ENCODE measurements at places on chromosomes 12 and 14.
A peak's percentile ranks its signal among the peaks of the same experiment; 100 is the strongest.

DNA sequence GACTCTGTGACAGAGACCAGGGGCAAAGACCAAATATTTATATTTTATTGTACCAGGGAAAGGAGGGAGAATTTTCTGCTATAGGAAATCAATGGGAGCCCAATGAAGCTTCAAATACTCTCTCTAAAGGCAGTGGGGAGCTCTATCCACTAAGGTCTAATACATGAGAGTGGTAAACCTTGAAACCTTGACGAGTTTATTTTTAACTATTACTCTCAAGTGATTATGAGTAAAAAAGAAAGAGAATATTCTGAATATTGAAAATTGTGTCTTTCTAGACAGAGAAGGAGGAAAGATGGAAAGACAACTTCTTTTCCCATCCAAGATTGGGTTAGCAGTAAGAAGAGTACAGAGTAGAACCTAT lies 1722.1 kb upstream of the SEL1L start:
- DNase-seq = no peak

GRCh38 chr14:39472078-39472477 lies 39.8 kb upstream of the FBXO33 start:
- DNase-seq = no peak

DNA sequence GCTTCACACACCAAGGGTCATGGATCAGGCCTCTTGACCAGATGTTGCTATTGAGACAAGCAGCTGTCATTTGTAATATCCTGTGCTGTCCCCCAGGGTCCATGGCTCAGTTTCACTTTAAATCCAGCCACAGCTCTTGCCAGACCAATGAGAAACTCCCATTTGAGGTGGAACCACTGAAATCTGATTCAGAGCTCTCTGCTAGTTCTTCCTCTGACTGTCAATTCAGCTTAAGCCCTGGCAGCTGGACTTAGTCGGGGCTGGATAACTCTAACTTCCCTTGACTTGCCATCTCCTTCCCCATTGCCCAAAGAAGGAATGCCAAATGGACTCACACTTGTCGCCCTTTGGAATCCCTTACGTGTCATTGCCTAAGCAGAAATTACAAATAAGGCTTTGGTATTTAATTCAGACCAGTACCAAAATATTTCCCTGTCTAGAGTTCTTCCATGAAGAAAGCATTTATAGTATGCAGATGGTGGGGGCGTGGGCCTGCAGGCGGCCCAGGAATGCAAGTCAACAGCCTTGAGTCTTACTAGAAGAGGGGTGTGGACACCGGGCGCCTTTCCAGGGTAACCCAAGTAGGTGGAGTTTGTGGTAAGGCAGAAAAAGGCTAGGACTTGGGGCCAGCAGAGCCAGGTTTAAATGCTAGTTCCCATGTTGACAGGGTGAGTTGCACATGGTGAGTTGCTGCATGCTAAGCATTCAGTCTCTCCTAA lies 96.9 kb upstream of the TMPO start:
- no peak for DNase-seq

DNA sequence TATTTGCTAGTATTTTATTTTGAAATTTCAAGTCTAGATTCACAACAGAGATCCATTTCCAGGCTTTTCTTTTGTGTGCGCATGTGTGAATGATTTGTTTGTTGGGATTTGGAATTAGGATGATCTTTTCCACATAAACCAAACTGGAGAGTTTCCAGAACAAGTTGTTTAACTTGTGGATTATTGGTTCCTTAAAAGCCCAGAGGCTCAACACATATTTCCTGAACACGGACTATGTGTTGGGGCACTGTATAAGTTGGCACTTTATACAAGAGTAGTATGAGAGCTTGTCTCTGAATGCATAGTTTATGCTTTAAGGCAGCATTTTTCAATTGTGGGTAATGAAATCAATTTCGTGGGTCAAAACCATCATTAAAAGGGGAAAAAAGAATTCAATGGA lies 67.3 kb upstream of the FUT8 start:
- no peak for DNase-seq

- peak; percentile 28 for DNase-seq
Observed at GRCh38 chr12:102197789-102198188, at the start of gene PMCH. Gene PMCH (minus strand): TSS chr12:102197833. CDS start chr12:102197770, 63 bp downstream.

- no peak for DNase-seq
Observed at GRCh38 chr12:87107766-87108165, 851.6 kb upstream of the MGAT4C start.

DNA sequence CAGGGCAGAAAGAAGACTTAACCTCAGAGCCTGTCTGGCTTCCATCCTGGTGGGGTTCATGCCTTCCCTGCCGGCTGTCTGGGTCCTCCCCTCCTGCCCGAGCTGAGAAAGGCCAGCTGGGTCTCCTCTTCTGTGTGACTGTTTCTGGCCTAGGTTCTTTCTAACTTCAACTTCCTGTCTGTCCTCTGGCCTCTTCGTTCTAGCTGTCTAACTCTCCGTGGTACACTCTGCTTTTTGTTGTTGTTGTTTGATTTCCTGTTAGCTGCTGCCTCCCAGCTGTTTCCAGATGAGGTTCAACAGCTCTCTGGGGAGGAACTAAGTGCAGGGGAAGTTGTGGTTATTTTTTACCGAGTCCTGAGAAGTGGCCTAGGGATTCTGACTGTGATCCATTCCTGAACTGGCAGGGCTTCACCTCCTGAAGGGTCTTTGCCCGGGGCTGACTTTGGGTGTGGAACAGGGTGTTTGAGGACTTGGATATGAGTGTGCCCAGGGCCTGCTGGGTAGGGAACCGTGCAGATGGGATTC lies 3.2 kb downstream of the MLXIP start:
- no peak for DNase-seq

DNA sequence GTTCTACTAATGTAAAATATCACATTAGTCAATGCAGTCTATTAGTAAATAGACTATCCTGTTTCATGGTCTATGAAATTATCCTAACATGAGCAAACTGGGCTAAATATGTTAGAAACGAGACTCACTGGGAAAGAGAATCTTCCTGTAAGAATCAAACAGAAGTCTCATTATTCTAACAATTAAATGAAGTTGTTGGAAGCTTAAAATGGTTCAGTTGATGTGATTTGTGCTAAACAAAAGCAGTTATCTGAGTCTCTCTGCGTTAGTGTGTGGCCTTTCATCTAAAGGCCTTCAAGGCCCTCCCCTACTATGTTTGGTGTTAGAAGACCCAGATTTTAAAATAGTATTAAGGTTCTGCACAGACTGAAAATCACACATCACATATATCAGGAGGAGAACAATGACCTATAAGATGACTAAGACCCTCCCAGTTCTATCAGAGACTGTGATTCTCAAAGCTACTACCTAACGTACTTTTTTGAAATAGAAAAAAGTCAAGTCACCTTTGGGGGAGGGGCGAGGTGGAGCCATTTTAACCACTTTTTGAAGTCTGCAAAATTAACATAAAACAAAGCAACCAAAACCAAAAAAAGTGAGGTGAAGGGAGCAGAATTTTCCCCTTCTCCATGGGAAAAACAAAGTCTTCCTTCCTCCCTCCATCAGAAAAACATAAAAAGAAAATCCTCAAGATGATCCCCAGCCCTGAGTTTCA lies 82.3 kb downstream of the DENND5B start:
- no peak for DNase-seq

DNA sequence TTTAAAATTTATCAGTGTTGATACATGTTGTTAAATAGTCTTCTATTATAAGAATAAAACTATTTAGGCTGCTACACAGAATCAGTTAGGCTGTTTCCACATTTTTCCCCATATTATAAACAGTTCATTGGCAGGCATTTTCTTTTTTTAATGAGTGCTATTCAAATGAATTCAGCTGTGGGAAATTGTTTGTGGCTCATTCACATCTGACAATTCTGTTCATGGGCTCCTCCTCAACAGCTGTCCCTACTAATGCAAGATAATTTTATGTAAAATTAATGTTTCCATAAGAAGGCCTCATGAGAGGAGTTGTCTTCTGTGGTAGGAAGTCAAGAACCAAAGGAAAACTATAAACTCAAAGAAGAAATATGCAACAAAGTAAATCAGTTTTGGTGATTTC lies 218.0 kb downstream of the PPFIA2 start:
- no peak for DNase-seq

DNA sequence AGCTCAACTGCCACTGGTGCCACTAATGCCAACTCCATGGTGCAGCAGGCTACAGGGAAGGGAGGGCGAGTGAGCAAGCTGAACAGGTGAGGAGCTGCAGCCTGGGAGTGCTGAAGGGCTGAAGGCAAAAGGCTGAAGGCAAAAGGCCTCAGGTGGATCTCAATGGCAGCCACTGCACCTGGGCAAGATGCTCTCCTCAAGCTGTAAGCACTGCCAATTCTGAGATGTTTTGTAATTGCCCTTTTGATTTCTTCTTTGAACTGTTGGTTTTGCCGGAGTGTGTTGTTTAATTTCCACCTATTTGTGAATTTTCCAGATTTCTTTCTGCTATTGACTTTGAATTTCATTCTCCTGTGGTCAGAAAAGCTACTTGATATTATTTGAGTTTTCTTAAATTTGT lies 97.6 kb downstream of the PIK3C2G start:
- DNase-seq = peak; percentile 19

DNA sequence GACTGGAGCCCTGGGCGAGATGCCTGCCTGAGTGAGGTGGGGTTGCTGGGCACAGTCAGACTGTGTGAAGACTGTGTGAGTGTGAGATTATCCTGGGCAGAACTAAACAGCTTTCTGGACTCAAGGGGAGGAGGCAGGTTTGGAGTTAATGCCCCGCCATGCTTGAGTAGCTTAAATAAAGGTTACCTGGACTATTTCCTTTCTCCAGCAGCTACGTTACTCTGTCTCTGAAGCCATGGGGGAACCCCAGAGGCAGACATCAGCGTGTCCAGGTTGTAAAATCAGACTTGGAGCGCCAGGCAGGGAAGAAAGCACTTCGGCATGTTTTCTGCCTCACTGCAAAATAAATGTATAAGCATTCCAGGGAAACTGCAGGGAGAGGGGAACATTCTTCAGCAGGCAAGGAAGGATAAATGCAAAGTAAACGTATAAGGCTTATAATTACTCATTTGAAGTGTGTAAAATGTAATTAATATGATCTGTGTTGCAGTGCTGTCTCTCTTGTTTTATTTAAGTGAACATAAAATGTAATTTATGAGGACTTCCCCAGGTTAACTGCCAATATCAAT lies 129.7 kb downstream of the CHST11 start:
- DNase-seq = no peak

- DNase-seq = no peak
Observed at GRCh38 chr12:64125913-64126312, 96.2 kb downstream of the KICS2 start.

DNA sequence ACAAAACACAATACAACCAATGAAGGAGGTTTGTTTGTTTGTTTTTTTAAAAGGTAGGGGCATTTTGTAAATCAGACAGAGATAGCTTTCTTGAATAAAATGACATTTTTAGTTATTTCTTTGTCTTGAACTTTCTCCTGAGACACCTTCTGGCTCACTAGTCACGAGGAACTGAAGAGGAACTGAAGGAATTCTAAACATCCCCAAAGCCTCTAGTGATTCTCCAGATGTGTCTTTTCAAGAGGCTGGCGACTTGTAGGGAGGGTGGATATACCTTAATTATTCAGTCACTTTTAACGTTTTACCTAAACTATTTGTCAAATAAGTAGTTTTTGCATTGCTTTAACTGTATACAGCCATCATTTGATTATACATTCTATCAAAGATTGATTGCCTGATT lies 211.2 kb upstream of the LRIG3 start:
- DNase-seq = no peak

DNA sequence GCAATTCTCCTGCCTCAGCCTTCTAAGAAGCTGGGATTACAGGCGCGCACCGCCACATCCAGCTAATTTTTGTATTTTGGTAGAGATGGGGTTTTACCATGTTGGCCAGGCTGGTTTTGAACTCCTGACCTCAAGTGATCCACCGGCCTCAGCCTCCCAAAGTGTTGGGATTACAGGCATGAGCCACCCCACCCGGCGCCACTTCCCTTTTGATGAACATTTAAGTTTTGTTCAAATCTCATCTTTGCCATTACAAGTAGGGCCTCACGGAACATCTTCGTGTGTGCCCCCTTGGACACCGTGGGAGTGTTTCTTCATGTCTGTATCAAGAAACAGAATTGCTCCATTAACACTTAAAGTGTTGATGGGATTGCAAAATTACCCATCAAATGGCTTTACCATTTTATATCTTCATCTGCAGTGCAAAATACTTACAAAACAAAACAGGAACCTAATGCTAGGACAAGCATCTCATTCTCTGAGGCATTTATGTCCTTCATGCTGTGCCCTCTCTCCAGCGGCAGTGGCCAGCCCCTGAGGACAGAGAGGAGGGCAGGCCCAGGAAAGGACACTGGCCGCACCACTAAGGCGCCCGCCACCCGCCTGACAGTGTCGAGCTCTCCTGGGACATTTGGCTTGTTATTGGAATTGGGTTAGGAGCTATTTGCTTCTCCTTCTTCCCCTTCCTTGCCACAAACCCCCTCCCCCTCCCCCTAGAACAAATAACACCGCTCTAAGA lies 61.7 kb downstream of the RFX4 start:
- DNase-seq = no peak

DNA sequence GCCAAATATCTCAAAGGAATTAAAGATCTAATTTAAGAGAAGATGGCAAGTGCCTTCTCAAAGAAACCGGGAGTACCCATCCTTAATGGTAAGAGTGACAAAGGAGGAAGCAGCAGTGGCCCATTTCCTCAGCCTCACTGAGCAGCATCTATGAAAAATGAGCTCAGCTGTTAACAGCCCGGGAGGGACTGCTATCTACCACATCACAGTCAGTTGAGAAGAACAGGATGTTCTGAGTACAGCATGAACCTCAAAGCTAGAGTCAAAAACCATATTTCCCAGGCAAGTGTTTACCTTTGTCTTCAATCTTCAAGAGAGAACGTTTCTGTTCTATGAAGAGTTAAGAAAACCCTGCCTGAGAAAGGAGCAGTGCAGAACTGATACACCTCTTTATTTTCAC lies 115.0 kb downstream of the BTG1 start:
- peak; percentile 47 for DNase-seq

DNA sequence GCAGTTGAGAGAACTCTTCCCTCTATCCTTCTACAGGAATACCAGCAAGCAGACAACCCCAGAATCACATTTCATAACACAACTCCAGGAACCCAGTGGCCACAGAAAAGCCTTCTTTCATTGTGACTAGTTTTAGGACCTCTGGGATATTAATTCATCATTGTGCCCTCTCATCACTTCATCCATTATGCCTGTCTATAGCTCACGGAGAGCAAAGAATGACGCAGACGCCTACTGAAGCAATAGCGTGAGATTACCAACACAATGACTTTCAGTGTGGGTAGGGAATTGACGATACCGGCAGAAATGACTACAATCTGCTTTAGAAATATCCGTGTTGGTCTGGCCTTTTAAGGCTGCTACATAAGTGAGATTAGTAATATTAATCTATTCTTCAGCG lies 158.1 kb upstream of the FOXG1 start:
- no peak for DNase-seq

DNA sequence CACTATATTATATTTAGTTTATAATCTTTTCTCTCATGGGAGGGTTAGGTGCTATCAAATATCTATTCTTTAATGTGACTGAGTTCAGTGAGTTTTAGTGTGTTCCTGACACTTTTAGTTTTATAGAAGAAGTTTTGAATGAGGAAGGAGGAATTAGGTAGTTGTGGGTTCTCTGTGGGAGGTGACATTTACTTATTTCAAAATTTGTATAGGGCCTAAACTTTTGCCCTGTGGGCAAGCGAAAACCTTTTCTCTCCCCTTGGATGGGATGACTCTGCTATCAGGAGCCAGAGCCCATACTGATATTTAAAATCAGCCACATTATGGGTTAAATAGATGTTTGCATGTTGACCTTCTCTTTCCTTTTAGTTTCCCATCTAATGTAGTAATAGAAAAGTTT lies 43.6 kb downstream of the SPATS2 start:
- no peak for DNase-seq
